ENCODE measurements at places on chromosomes 1 and 21.

- no peak for DNase-seq
These were observed 13.3 kb downstream of the ZNF362 start for GRCh38 chr1:33269621-33270020.

GRCh38 chr21:42164818-42165217 is 54.1 kb upstream of the ABCG1 start:
- no peak for DNase-seq

GRCh38 chr21:38487901-38488639 is 10.2 kb downstream of the ERG start:
- DNase-seq: no peak

GRCh38 chr1:176043537-176043936 is 163.5 kb downstream of the COP1 start:
- DNase-seq: no peak

GRCh38 chr1:207283421-207283820 is 38.1 kb upstream of the CD55 start:
- no peak for DNase-seq

DNA sequence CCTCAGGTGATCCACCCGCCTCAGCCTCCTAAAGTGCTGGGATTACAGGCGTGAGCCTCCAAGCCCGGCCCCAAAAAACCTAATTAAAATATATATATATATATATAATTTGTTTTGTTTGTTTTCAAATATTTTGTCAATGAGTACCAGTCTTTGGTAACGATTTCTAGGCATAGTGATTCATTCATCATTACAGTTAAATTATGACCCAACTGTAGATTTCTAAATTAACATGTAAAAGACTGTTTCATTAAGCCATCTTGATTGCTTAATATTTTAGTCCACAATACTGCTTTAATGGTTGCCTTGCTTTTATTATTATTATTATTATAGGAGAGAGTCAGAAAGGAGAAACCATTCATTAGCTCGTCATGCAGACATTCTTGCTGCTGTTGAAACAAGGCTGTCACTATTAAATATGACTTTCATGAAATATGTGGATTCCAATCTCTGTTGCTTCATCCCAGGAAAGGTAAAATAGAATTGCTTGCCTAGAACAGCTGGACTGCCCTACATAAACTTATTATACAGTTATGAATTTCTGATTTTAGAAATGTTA is 19.9 kb downstream of the FBXO28 start:
- no peak for DNase-seq

DNA sequence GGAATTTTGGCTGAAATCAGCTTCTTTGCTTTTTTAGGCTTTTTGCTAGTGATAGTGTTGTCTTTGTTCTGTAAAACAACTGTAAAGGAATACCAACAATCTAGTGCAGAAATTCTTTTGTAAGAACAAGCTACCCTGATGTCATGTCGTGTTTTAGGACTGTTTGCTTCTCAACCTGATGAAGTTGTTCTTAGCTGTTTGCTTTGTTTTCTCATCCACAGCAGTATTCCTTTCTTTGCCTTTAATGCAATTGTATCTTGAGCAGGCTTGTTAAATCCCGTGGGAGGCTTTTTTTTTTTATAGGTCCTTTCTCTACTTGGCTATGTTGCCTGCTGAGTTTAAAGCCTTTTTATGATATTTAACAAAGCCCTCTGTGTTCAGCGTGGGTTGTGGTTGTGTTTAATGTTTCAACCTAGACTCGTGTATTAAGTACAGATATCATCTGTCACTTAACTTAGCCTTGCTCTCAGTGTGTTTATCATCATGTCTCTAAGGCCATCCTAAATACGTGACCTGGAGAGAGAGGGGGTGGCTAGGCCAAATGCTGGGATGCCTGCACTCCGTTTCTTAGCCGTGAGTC is 31.6 kb downstream of the ADARB1 start:
- no peak for DNase-seq

DNA sequence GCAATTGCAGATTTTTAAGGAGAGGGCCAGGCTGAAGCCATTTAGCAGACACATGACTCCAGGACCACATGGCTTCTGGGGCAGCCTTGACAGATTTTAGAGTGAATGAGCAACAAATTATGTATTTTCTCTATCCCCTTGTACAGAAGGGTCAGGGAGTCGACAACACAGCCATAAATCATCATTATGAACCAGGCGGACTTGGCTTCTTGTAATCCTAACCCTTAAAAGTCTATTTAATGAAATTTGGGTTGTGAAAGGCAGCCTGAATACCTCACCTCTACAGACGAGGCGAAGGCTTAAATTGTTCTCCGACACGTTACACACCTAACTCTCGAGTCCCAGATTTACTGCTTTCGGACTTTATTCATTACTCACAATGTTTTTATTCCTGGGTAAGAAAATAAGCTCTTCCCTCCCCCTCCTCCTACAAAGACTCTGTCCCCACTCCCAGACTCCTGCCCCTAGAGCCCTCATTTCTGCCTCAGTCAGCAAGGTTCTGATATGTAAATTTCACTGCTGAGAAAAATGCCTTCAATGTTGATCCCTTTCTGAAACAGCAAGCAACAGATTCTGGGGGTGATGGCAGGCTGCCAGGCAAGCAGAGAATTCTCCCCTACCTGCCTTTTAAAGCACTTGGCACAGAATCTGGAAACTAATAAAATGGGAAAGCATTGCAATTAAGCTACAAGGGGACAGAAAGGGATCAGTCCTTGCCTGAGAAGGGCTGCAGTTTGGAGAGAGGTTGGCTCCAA is 51.6 kb downstream of the PLPP3 start:
- DNase-seq: no peak

- DNase-seq: peak; percentile 16
These were observed 2.0 kb downstream of the ZDHHC18 start for GRCh38 chr1:26828411-26828991.

GRCh38 chr1:33460947-33461629 is 11.4 kb upstream of the ZSCAN20 start:
- no peak for DNase-seq

- DNase-seq: no peak
These were observed 22.6 kb upstream of the RAB3GAP2 start for GRCh38 chr1:220294846-220295301.

DNA sequence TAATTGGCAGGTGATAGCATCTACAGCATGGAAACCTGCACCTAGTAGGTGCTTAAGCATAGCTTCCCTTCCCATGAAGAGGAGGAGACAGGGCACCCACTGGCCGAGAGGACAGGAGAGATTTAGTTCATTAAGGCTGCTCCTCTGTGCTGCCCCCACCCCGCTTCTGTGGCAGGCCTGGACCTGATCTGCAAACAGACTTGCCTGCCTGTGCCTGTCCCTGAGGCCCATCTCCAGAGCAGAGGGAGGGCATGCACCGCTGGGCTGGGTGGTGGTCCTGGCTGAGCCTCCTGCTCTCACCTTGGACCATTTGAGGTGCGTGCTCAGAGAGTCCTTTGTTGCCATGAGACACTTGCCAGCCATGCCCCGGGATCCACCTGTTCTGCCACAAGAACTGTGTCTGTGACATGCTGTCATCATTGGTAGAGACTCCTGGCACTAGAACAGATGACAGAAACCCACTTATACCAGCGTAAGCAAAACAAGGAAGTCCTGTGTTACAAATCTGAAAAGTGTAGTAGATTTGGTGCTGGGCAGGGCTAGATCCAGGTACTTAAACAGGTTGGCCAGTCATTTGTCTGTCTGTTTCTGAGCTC is 55.6 kb downstream of the PTPRF start:
- no peak for DNase-seq

- no peak for DNase-seq
These were observed 6.1 kb upstream of the SAMD11 start for GRCh38 chr1:917466-918091.

GRCh38 chr1:27973771-27974416 is 14.1 kb downstream of the XKR8 start:
- DNase-seq: no peak

- no peak for DNase-seq
These were observed 41.2 kb upstream of the CR1L start for GRCh38 chr1:207603777-207604176.

DNA sequence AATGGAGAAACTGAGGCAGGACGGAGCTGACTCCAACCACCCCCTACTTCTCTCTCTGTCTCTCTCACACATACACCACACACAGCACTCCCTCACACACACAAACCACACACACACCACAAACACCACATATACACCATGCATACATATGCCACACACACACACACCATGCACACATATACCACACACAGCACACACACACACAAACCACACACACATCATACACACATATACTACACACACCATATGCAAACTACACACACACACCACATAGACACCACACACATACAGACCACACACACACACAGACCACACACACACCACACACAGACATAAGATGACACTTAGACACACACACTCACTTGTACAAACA is 94.3 kb downstream of the RIPK4 start:
- DNase-seq: no peak

- peak; percentile 44 for DNase-seq
These were observed 7.0 kb downstream of the KRTAP10-8 start for GRCh38 chr21:44618909-44619308.

DNA sequence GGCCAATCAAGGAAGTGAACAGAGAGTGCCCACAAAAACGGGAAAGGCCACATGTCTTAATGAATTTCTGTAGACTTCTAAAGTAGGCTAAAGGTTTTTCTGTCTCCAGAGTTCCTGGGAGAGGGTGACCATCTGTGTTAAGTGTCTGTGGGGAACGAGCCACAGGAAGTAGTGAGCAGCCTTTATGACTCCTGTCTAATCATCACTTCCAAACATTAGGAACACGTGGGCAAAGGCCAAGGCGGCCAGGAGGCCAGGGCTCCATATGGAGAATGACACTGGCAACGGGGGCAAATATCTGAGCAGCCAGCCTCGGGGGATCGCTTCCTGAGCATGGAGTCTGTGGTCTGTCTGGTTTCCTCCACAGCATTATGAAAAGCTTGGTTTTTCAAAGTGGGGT is 7.1 kb downstream of the FAM89A start:
- DNase-seq: no peak

- DNase-seq: no peak
These were observed 129.9 kb upstream of the KCNK2 start for GRCh38 chr1:214952648-214953047.

- DNase-seq: no peak
These were observed 2.2 kb upstream of the FH start for GRCh38 chr1:241521718-241522117.

DNA sequence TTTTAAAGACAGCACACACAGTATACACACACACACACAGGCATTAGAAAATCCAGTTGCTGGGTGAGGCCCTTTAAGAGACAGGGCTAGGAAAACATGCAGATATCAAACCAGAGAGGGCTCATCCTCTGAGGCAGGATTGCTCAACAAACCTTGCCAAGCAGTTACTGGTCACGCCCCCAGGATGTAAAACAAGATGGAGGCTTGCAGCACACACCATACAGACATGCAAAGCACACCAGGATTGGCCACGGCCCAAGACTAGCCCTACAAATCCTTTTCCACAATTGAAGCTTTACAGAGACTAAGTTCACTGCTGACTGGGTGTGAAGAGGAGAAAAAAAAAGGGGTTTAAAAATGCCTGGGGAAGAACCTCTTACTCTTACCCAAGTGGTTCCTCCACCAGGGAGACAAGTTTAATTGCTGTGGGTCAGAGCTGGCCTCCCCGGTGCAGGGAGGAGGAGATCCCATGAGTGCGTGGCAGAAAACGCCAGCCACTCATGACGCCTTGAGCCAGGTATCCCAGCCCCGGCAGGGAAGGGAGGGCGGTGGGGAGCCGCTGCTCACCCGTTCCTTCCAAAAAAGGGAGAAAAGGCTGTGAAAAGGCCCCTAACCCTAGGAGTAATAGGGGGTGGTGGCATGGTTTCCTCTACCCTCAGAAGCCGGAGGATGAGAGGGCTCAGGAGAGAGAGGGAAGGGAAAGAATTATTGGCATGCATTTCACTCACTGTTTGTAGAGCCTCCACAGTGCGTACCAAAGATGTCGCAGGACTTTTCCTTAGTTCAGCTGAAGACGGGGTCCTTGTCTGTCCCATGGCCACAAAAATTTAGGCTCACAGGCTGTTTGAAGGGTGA is 594.6 kb upstream of the ZP4 start:
- no peak for DNase-seq

GRCh38 chr1:156458181-156458503 is 42.4 kb downstream of the MEF2D start:
- no peak for DNase-seq

GRCh38 chr1:23568608-23569383 is 9.5 kb upstream of the ID3 start:
- no peak for DNase-seq

DNA sequence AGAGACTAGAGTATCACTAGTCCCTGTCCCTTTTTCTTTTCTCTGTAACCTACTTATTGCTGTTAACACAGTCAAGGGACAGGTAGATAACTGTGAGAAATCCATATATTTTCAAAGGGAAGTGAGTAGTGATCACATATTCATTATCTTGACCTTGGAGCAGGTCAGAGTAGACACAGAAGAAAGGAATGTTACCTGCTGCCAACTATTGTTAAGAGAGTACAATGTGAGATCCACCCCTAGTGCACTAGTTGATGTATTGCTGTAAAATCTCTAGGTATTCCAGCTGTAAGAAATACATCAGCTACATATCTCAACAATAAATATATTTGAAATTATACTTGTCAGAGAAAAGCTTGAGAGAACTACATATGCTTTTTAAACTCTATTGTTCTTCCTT is 68.7 kb upstream of the ADGRL2 start:
- no peak for DNase-seq
